ENCODE measurements at places on chromosomes 7 and 10. TPM values are rescaled to one million over a fixed set of nuclear protein-coding genes. Genes with fewer than 3 reads are reported as not detected.

- peak; percentile 70 for DNase-seq
These were observed 559 bp downstream of the TRA2A start for GRCh38 chr7:23531050-23531793.

- DNase-seq = no peak
These were observed 15.9 kb downstream of the AQP1 start for GRCh38 chr7:30927559-30927958.

DNA sequence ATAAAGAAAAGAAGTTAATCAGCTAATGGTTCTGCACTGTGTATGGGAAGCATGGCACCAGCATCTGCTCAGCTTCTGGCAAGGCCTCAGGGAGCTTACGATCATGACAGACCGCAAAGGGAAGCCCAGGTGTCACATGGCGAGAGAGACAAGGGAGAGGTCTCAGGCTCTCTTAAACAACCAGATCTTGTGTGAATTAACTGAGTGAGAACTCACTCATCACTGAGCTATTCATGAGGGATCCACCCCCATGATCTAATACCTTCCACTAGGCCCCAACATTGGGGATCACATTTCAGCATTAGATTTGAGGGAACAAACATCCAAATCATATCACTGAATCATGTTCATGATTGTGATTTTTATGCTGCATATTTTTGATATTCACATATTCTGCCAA, 5.8 kb downstream of the USP54 start:
- DNase-seq = no peak

GRCh38 chr10:25417611-25418010, 242.8 kb downstream of the GPR158 start:
- no peak for DNase-seq

- DNase-seq = no peak
These were observed 22.7 kb downstream of the NYAP1 start for GRCh38 chr7:100506356-100506923.

DNA sequence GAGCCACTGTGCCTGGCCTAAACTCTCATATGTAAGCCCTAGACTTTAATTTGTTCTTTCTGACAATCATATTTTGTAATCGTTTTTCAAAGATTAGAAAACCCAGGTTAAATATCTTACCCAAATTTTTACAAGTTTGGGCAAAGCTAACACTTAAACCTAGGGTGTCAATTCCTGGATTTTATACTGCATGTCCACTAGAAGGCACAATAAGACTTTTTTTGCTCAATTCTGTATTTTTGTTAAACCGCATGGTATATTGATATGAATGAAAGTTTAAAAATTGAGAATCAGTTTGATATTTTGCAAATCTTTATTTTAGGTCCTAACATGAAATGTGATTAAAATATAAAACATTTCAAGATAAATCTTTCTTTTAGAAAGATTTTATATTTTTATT, 29.3 kb downstream of the DYNC2I1 start:
- peak; percentile 18 for DNase-seq

DNA sequence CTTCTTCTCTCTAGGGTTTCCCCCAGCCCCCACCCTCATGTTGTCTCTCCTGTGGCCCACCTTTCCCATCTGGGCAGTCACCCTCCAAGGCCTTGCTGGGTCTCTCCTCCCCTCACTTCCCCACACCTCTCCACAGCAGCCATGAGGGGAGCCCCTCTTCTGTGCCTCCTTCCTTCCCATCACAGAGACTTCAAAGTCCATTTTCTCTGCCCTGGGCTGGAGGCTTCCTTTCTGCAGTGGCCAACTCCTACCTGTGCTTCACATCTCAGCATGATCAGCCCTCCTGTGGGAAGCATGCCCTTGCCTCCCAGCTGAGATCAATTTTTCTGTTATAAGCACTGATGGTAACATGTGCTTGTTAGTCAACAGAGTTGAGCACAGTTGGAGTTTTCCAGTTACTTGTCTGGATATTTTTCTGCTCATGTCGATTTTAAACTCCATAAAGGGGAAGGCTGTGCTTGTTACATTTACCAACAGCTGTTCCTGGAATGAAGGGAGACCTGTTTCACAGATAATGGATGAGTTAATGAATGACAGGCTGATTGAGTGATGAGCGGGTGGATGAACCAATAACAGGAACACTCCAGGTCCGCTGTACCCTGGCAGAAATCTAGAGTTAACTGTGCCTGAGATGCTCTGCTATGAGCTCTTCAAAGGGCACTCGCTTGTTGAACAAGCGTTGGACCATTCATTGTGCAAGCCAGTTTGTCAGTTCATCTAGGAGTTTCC, 71.4 kb upstream of the PRSS58 start:
- DNase-seq = no peak

The IFIT1 gene
- total RNA-seq = 172 TPM

The SUN3 gene
- not detected for total RNA-seq

Measured in fibroblast of the aortic adventitia (primary cell).